CD4-positive, alpha-beta T cell treated with Interleukin-10 for 1 hour (primary cell): ENCODE measurements at places on chromosomes 1 and 21.
A peak's percentile ranks its signal among the peaks of the same experiment; 100 is the strongest.

DNA sequence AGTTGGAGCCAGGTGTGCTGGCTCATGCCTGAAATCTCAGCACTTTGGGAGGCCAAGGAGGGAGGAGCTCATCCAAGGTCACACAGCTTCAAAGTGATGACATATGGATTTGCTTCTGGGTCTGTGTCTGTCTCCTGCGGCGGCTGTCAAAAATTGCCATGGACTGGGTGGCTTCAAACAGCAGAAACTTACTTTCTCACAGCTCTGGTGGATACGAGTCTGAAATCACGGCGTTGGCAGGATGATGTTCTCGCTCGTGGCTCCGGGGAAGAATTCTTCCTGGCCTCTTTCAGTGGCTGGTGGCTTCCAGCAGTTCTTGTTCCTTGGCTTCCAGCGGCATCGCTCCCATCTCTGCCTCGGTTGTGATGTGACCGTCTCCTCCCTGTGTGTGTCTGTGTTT lies 314.8 kb upstream of the C1orf174 start:
- DNase-seq: no peak

DNA sequence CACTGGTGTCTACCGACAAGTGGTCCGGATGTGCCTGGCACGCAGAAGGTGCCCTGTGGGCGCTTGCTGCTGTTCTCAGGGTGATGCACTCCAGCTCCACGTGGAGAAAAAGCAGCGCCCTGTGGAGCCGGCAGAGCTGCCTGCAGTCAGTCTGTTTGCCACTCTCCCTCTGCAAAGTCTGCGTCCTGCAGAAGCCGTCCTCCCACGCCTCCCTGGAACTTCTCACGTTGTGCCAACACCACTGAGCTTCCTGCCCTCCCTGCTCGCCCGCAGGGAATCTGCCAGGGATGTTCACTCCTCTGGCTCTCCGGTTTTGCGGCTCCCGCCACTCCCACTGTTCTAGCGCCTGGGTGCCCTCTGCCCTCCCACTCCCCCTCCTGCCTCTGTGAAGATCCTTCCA lies 19.8 kb upstream of the UBXN10 start:
- no peak for DNase-seq

GRCh38 chr21:33403128-33403785 lies at the start of gene IFNGR2:
IFNGR2 (plus strand) TSS chr21:33403413; CDS start chr21:33403544, 131 bp downstream.
- DNase-seq: peak; percentile 54

DNA sequence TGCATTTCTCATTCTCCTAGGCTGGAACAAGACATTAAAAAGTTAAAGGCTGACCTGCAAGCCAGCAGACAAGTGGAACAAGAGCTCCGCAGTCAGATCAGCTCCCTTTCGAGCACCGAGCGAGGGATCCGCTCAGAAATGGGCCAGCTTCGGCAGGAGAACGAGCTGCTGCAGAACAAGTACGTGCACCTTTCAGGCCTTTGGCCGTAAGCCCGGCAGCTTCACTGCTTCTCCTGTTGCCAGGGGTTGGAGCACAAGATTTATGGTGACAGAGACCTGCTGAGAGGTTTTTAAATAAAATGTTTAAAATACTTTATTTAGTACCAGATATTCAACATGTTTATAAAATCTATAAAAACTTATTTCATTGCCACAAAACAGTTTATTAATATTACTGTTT lies 53.4 kb downstream of the MACO1 start:
- no peak for DNase-seq

DNA sequence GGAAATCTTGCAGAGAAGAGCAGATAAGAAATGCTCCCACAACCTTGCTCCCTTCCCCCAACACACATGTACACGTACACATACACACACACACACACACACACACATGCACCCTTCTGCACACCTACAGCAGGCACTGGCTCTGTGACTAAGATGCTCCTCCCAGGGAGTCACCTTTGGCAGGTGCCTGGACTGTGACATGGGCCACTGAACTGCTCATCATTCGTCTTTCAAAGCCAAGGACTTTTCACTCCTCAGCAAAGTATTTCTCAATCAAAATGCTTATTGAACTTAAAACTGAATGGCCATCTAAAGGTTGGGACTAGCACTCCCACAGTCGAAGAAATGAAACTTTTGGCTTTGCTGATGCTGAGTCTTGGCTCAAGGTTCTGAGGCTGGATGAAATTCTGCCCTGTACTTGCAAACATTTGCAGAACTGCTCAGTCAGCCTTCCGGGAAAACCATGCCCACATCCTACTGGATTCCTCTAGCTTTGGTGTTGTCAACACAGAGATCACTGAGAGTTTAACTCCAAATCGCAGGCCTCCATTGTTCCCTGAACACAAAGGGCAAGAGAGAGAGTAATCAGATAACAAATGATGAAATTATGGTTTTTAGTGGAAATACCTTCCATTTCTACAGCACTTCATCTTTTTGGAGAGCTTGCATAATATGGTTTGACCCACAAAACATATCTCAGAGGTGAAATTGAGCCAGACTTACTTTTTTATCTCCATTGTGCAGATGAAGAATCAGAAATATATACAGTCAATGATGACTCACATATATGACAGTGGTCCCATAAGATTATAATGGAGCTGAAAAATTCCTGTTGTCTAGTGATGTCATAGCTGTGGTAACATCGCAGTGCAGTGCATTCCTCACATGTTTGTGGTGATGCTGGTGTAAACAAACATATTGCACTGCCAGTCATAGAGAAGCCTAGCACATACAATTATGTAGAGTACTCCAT lies 72.4 kb upstream of the BCAR3 start:
- DNase-seq: no peak

DNA sequence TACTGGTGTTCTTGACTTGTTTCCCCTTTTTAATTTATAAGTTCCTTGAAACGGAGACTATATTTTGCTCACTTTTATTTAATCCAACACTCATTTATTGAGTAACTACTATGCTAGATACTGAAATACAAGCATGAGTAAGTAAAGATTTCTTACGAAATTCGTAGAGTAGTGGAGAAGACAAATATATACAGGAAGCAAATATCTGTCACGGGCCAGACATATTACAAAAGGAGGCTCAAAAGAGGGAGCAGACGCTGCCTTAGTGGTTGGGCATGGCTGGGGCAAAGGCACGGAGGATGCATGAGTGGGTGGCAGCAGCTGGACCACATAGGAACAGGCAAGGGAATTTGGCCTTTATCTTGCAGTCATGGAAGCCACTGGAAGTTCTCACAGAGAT lies 6.8 kb downstream of the NCF2 start:
- no peak for DNase-seq

GRCh38 chr1:244712669-244713068 lies 59.7 kb downstream of the DESI2 start:
- DNase-seq: no peak

- DNase-seq: no peak
These were observed 35.4 kb downstream of the ENAH start for GRCh38 chr1:225617479-225617878.

DNA sequence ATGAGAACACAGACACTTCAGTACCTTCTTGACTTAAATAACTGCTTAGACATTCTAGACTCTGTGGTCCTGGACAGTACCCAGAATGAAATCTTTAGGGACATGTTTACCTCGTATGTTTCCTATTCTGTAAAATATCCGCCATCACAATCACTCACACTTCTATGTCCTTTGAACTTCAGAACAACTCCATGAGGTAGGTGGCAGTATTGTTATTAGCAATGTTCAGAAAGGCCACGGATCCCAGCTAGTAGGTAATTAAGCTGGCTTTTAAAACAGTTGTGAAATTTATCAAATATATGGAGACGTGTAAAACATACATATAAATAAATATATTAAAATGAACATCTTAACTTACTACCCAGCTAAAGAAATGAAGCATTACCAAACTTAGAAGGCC lies 83.4 kb downstream of the CACHD1 start:
- no peak for DNase-seq

DNA sequence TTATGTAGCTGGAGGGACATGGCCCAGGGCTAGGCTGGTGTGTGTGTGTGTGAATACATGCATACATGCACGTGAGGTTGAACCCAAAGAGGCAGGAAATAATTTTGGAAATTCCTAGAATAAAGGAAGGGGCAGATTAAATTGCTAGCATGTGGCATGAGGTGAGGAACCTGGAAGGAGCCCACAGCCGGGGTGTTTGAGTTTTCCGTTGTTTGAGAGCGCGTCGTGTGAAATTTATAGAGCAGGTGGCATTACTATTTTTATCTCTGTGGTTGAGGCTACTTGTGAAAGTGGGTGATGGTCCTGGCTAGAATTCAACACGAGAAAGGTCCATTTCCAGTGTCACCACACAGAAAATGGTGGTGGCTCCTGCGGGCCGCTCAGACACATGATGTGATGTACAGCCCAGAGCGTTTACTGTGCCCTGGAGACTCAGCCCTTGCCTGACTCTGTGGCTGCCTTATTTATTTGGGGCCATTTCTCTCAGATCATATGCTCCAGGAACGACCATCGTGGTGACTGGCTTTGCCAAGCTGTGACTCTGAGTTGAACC lies 48.0 kb downstream of the BACE2 start:
- DNase-seq: no peak

GRCh38 chr1:151813271-151813977 lies 8.2 kb upstream of the LINGO4 start:
- DNase-seq: no peak
